Epithelial cell of prostate (primary cell): ENCODE measurements at places on chromosomes 7 and 10.

DNA sequence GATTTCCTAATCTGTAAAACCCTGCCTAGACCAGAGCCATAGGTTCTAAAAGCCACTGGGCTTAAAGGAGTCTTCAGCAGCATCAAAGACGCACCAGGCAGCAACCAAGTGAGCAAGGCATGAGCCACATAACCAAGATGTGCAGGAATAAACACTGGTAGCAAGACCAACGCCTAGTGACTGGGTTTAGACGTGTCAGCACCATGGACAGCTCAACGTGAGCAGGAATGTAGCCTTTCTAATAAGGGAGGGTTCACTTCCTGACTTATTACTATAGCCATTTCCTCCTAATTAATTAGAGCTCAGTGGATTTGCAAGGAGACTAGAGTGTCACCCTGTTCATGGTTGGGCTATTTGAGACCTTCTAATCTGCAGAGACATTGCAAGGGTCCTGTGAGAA is 223.7 kb downstream of the LHFPL3 start:
- DNase-seq: no peak

GRCh38 chr10:44417761-44418160 is 32.9 kb upstream of the CXCL12 start:
- DNase-seq: no peak

DNA sequence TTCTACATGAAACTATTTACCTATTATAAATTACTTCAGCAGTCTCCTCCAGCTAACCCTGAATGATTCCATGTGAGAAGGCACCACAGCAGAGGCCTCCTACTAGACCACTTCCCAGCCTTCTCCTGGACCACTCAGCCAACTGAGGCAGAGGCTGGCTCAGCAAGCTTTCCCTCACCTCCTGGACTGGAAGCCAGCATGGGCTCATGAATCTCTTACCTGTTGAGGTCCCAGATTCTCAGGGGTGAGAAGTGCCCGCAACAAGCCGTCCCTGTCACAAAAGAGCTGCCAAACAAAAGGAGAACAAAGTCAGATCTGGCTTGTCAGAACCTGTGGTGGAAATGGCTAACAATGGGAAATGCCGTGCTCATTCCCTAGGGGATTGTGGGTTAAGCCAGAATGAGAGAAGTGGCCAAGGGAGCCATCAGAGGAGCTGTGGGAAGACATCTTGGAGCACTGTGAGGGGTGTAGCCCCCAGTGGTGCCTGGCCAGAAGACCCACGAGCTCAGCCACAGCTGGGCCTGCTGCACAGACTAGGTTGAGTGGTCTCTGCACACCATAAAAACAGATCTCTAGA is 36.5 kb downstream of the DPCD start:
- no peak for DNase-seq

GRCh38 chr10:78811174-78811573 is 257.6 kb upstream of the ZMIZ1 start:
- DNase-seq: no peak

GRCh38 chr7:139973101-139974050 is 89.4 kb downstream of the PARP12 start:
- DNase-seq: no peak

DNA sequence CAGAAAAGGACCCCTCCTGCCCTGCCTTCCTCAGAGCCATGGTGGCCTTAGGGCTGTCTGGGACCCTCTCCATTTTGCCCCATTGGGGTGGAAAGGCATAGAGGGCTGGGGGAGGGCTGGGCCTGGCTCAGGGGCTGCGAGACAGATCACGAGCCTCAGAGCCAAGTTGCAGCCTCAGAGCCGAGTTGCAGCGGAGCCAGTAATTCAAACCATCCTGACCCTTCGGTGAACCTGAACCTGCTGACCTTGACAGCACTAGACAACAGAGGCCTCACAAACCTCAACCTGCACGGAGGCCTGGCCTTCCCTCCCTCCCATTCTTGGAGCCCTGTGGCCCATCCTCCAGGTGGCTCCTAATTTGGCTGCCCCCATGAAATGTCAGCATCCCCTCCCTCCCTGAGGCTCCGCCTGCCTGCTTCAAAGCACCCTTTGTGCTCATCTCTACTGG is 45.4 kb downstream of the PAX2 start:
- DNase-seq: no peak

DNA sequence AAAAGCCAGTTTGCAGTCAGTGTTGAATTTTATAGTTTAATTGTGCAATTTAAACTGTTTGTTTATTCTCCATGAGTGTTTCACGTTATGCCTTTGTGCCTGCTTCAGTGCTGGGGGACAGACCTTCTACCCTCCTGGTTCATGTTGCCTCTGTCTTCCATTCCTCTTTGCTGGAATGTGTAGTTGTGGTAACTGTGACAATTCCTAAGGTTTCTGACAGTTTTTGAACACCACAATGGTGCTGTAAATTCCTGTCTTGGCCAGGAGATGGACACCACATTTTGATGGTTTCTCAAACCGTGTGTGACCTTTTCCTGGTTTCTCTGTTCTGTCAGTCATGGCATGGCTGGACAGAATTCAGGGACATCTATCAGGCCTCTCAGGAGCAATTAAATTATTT is 201.7 kb downstream of the BICC1 start:
- no peak for DNase-seq

GRCh38 chr10:84896909-84897308 is 568.5 kb downstream of the CCSER2 start:
- no peak for DNase-seq

- DNase-seq: no peak
Observed at GRCh38 chr7:100779359-100779758, 46.0 kb downstream of the ZAN start.

DNA sequence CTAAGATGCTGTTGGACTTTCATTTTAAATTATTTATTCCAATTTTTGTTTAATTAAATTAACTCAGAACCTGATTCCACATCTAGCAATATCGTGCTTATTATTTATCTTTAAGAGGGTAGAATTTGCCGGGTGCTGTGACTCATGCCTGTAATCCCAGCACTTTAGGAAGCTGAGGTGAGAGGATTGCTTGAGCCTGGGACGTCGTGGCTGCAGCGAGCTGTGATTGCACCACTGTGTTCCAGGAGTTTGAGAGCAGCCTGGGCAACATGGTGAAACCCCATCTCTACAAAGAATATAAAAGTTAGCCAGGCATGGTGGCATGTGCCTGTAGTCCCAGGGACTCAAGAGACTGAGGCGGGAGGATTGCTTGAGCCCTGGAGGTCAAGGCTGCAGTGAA is 47.8 kb downstream of the ZFAND4 start:
- DNase-seq: no peak

GRCh38 chr7:31302356-31302755 is 38.2 kb downstream of the NEUROD6 start:
- DNase-seq: no peak
